Suprapubic skin (tissue), 4 donors: ENCODE measurements at places on chromosomes 5 and 9. TPM values are rescaled to one million over a fixed set of nuclear protein-coding genes. Genes with fewer than 3 reads are reported as not detected.

PCDHA6 gene
- total RNA-seq: 0.55 TPM

AGGF1 gene
- total RNA-seq: 21.3 TPM

CDH9 gene
- not detected for total RNA-seq

ROR2 gene
- total RNA-seq: 4.0 TPM

CAVIN4 gene
- total RNA-seq: not detected
